Stimulated activated CD4-positive, alpha-beta T cell treated with anti-CD3 and anti-CD28 coated beads, Interleukin-2, amount 100 ng/mL, for 4 hours (primary cell): ENCODE measurements at places on chromosomes 4 and X.
A peak's percentile ranks its signal among the peaks of the same experiment; 100 is the strongest.

- no peak for DNase-seq
Observed at GRCh38 chrX:1673337-1673736, 58.5 kb downstream of the ASMT start.

- no peak for DNase-seq
Observed at GRCh38 chrX:45778616-45779015, 577.9 kb upstream of the DIPK2B start.

DNA sequence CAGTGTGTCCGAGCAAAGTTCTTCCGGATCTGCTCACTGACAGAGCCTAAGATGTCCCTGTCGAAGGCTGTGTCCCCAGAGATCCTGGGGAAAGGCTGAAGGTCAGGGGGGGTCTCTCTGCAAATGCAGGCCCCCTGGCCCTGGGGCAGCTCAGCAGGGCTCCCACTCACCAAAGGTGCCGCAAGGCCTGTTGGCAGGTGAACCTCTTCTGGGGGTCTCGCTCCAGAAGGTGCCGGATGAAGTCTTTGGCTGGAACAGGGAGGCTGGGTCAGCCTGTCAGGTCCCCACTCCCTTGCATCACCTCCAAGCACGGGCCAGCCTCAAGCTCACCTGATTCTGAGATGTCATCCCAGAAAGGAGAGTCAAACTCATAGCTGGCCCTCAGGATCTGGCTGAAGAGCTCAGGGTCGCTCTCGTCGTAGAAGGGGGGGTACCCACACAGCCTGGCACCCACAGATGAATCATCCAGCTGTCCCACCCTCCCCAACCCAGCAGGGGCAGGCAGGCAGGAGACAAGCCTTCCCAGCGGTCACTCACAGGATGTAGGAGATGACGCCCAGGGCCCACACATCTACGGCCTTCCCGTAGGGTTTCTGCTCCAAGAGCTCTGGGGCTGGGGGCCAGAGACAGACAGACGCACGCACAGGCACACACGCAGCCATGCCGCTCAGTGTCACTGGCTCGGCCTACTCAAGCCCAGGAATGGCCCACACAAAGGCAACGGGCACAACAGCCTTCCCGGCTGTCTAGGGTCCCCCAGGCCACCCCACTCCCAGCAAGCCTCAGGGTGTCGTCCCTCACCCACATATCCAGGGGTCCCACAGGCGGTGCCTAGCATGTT is 2.6 kb downstream of the PNCK start:
- no peak for DNase-seq

DNA sequence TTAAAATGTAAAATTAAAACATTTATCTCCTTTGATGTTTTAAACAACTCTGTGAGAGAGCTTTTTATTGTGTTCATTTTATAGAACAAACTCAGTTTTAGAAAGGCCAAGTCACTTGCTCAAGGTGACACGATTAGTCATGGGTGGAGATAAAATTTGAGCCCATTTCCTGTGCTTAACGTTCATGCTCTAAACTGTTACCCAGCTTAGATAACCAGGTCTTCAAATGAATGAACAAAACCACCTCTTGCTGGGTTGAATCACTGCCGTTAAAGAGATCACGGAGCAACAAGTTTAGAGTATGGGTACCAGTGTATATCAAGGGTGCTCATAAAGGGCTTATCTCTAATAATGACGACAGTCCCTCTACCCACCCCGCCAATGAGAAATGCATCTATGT is 10.2 kb upstream of the CASK start:
- DNase-seq = no peak

DNA sequence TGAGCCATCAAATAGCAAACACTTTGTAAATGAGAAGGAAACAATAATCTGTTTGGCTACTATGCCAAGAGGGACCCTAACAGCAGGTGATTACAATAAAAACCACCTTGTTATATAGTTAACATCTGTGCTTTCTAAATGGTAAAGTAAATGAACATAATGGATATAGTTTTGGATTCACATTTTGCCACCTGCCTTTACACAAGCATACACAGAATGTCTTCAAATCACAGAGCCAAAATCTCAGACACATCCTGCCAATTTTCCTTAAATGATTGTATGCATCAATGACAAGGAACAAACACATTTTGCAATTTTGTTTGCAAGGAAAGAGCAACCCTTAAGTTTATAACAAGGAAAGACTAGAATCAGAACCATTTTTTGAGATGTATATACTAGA is 334.2 kb downstream of the FSTL5 start:
- DNase-seq = no peak

DNA sequence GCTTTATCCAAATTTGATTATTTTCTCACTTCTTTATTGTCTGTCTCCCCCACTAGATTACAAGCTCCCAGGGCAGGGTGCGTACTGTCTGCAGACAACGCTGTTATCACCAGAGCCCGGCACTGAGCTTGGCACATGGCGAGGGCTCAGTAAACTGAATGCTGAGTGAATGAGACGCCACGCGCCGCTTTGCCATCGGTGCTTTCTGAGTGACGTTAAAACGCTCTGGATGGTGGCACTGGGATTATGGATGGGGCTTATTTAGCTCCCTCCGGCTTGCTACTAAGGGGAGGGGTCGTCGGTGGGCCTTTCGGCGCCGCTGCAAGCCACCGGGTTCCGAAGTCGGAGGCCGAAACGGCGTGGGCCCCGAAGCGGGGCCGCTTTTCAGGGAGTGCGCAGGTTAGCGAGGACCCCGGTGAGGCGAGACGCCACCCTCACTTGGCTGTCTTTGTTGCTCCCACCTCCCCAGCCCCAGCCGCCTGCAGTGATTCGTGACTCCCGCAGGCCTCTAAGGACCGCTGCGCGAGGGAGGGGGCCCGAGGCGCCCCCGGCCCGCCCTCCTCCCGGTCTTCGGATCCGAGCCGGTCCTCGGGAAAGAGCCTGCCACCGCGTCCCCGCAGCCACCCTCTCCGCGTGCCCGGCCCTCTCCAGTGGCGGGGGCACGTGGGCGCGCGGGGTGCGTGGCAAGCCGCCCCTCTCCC is 569 bp upstream of the FHL1 start:
- DNase-seq = peak; percentile 10

DNA sequence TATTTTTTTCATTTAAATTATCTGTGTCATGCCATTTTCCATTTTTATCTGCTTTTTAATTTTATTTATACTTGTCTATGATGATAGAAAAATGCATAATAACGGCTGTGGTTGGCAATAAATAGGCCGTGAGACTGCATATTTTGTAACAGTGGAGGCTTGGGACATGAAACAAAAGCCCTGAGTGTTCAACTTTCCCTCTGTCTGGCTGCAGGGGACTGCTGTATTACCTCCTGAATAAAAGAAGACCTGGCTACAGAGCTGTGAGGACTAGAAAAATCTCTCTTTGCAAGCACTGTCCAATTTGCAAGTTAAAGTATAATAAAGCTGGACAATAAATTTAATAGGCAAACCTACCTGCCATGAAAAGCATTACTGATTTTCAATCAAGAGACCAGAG is 82.1 kb downstream of the MAGEB10 start:
- no peak for DNase-seq
